ENCODE measurements at places on chromosomes 6 and 20.

DNA sequence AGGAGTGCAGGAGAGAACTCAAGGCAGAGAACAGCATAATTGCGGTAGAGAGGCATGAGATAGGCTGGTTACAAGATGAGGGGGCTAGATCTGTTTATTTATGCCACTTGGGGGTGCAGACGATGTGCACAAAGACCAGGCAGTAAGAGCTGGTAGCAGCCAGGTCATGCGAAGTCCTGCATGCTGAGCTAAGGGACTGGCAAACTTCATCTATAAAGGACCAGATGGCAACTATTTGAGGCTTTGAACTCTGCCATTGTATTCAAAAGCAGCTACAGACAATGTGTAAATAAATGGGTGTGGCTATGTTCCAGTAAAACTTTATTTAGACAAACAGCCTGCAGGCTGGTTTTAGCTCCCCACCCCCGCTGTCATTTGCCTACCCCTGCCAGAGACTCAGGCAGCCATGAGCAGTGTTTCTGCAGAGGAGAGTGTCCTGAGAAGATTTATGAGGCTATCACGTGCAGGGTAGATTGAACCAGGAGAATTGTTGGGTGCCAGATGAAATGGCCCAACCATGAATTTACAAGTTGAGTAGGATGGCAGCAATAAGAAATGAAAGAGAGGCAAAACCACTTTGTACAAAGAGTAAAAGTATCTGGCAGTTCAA lies 253.4 kb upstream of the MOCS1 start:
- no peak for DNase-seq

DNA sequence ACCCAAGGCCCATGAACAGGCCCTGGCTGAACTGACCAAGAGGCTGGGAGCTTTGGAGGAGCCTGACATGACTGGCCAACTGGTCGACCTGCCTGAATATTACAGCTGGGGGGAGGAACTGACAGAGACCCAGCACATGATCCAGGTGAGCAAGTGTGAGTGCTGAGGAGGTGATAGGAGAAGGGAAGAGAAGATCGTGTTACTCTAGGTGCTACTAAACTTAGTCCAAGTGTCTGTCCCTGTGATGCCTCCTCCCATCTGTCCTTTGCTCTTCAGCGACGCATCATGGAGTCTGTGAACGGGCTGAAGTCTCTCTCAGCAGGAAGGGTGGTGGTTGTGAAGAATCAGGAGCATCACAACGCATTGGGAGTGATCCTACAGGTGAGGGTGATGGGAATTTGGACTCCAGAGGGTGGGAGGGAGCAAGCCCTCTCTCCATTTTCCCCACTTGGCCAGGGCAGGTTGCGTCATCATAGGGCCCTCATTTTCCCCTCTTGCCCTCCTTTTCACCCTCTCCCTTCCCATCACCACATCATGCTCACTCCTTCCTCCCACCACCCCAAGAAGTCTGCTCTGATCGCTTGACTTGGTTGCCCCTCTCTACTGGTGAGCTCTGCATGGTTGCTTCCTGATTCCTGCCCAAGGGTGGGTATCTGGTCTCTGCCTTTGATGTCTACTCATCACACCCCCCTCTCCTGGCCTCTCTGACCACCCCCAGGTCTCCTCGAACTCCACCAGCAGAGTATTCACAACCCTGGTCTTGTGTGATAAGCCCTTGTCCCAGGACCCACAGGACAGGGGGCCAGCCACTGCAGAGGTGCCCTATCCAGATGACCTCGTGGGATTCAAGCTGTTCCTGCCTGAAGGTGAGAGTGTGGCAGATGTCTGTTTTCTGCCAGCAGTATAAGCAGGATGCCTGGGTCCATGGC lies 4.7 kb downstream of the DXO start:
- no peak for DNase-seq

GRCh38 chr6:29965873-29966601 lies 23.7 kb downstream of the HLA-A start:
- DNase-seq: peak; percentile 91

- DNase-seq: no peak
These were observed 754 bp downstream of the RPS10 start for GRCh38 chr6:34425132-34425497.

DNA sequence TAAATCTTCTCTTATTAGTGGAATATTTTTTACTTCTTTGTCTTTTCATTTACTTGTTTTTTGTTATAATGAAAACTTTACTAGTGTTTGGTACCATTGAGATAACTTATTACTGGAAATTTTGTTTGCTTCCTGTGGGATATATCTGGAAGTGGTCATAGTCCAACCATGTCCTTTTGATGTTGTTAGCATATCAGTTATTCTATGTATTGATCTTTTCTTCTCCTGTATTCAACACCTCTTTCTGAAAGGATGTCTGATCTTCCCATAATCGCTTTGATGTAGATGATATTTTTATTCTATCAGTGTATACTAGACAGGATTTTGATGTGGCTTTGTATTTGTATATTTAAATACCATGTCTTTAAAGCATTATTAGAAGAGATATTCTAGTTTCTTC lies 17.0 kb downstream of the ZNF451 start:
- no peak for DNase-seq

DNA sequence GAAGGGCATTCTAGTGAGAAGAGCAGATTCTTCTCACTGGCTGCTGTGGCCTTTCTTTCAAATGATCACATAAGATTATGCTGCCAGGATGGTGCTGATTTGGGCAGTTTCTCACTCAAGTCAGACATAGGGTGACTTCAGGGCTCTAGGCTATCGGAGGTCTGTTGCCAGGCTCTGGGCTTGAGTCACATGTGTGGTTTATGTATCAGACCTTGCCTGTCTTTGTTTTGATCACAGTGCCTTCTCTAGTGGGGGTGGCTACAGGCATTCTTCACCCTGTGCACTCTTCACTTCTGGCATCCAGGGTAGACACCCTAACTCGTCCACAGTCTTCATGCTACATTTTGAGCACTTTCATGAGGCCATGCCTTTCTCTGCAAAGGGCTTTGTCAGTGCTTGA lies 823.7 kb upstream of the MAN1A1 start:
- DNase-seq: no peak

GRCh38 chr6:3324262-3324942 lies 65.7 kb downstream of the PSMG4 start:
- DNase-seq: peak; percentile 42

- no peak for DNase-seq
These were observed 879.7 kb upstream of the GJE1 start for GRCh38 chr6:141252828-141253608.

GRCh38 chr6:110530671-110531070 lies 54.3 kb upstream of the SLC22A16 start:
- no peak for DNase-seq

DNA sequence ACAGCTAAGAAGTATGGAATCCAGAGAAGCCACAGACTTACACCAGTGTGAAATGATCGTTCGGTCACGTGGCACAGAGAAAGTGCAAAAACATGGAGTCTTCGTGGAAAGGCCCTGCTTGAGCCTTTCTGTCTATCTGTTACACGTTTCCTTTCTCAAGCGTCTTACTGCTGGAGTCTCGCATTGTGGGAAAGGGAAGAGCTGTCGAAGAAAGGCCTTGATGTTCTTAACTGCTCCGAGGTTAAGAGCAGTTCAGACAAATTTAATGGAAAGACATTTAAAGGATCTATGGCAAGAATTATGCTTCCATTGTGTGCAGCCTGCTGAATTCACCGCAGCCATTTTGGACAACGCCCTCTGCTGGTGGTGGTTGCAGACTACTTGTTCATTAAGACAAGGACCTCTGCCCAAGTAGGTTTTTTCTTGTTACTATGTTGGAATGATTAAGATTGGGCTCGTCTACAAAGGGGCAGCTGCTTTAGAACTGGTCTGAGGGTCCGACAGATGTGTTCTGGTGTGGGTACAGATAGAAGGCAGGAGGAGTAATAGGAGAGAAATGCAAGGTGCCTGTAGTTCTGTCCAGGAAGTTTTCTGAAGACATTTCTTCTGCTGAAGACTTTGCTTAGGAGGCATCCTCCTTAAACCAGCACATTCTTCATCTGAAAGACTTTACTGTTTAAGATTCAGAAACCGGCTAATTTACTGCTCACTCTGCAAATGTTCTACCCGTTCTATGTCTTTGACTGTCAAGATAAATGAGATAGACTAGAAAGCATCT lies 24.7 kb upstream of the CCN6 start:
- DNase-seq: peak; percentile 25

- DNase-seq: peak; percentile 79
These were observed 7.5 kb downstream of the NRSN2 start for GRCh38 chr20:354298-354977.

DNA sequence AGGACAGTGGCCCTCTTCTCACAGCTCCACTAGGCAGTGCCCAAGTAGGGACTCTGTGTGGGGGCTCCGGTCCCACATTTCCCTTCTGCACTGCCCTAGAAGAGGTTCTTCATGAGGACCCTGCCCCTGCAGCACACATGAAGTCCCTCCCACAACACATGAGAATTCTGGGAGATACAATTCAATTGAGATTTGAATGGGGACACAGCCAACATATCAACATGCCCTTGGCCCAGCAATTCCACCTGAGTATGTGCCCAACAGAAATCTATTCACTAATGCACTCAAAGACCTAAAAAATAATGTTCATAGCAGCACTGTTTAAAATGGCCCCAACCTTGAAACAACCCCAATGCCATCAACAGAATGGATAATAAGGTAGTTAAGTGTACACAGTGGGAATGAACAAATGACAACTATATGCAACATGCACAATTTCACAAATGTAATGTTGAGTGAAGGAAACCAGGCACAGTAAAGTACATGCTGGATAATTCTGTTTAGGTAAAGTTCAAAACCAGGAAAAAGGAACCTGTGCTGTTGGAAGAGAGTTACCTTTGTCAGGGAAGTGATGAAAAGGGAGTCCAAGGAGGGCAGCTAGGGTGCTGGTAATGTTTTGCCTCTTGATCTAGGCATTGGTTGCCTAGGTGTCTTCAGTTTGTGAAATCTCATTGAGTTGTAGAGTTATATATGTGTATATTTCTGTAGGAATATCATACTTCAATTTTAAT lies 16.1 kb downstream of the ISM1 start:
- DNase-seq: no peak

GRCh38 chr6:154166140-154166539 lies 127.1 kb downstream of the OPRM1 start:
- no peak for DNase-seq
